DMS153 (cell line): ENCODE measurements at places on chromosomes 1 and 21.

DNA sequence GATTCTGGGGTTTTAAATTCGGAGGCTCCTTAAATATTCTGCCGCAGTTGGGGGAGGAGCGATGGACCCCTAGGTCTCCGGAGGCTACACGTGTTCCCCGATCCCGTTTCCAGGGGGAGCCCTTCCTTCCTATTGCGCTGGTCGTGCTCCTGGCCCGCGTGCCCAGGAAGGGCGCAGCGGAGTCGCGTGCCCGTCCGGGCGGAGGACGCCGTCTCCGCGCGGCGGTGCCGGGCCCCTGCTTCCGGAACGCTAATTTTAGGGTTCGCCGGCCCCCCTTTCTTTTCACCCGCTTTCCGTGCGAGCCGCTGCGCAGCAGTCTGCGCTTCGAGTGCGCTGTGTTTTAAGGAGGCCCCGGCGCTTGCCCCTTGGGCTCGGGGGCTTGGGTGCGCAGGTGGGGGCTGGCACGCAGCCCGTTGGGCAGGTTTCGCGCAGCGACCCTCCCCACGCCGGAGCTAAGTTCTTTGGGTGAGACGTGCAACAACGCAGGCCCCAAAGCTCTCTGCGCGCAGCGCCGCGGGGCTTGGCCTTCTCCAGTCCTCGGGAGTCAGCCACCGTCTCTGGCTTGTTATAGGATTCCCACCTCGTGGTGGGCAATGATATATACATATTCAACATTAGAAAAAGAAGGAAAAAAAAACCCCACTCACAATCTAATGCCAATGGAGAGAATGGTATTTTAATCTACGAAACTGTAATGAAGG lies 43.5 kb upstream of the DNAJC6 start:
- peak; percentile 46 for DNase-seq

DNA sequence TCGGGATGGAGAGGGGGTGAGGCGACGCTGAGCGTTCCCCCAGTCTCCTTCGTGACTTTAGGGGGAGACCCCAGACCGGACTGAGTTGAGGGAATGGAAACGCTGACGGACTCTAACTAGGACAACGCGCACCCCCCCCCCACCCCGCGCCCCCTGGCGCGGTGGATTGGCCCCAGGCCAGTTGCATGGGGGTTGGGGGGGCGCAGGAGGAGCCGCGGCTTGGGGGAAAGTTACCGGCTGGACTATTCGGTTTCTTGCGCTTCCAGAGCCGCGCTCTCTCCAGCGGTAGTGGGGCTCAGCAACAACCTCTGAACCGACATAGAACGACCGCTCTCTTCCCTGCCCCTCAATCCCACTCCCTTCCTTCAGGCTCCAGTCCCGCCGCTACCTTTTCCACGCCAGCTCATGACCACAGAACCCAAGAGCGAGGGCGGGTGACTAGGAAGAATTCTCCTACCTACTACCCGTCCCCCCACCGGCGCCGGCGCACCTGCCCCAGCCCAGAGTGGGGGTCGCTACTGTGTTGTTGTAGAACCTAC lies 694 bp downstream of the ZBTB7B start:
- no peak for DNase-seq

DNA sequence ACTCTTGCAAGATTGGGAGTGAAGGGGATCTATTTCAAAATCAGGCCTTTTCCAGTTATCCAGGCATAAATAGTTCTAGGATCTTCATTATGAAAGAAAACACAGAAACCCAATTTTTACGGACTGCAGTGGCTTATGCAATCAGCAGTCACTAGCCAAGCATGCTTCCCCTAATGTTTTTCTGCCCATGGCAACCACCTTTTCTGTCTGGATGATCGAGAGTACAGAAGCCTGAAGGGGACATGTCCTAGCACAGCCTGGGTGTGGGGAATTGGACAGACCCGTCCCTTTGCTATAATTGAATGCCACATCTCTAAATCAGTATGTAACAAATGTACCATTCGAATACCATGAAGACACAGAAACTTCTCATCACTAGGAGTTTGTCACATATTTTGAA lies 29.8 kb upstream of the NCAM2 start:
- DNase-seq, result no peak

- DNase-seq, result no peak
Observed at GRCh38 chr21:40381111-40381510, 465.8 kb downstream of the DSCAM start.

DNA sequence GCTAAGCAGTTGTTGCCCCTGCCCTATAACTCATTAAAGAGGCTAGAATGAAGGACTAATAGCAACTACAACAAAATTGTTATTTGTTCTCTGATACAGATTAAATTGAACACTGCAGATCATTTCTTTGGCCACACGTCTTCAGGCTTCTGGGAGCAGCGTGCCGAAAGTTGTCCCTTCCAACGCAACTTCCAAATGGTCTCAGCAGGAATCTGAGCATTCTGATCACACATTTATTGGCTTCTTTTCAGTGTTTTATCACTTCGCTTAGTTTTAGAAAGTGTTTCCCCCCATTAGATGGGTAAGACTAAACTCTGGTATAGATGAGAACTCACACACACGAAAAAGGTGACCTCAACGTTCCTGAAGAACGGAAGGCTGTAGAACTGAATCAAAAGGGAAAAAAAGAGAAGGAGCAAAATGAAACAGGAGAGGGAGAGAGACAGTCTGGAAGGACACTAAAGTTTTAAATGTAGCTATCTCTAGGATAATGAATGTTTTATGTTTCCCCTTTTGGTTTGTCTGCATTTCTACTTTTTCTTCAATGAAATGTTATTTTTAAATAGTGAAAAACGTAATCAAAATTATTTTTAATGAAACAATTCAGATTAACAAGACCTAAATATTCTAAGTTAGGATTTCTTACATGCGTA lies 336.5 kb downstream of the RRAGC start:
- DNase-seq, result no peak

GRCh38 chr21:31329456-31330143 lies 14.5 kb downstream of the TIAM1 start:
- DNase-seq, result no peak

DNA sequence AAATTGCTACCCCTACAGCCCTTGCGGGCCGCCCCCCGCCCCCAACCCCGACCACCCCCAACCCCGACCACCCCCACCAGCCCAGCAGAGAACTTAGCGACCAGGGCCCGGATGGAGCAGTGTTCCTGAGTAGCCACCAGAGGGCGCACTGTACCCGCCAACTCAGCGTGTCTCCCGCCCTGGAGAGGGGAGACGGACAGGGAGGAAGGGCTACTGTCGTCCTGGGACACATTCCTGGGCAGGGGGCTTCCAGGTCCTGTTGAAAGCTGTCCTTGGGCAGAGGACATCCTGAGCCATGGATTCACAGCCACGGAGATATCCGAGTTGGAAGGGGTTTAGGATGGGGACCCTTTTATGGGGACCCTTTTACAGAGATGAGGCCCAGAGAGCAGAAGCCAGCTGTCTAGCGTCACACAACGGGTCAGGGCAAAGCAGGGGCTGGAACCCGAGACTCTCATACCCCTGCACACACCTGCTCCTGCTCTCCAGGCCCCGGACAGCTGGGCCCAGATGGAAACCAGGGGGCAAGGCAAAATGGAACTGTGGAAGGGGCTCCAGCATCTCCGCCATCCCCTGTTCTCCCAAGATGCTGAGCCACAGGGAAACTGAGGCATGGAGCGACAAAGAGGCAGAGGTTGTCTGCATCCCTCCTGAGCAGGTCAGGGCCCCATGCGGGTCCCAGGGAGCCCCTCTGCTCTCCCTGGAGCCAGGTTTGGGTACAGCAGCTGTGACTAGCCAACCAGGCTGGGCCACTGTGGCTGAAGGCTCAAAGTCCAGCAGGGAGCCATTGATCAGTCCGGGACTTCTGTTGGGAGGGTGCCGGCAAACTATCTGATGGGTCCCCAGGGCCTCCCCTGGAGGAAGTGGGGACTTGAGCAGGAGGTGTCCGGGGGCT lies 25.0 kb upstream of the LAPTM5 start:
- peak; percentile 66 for DNase-seq

- DNase-seq, result no peak
Observed at GRCh38 chr1:41344708-41345159, 16.5 kb upstream of the FOXO6 start.

DNA sequence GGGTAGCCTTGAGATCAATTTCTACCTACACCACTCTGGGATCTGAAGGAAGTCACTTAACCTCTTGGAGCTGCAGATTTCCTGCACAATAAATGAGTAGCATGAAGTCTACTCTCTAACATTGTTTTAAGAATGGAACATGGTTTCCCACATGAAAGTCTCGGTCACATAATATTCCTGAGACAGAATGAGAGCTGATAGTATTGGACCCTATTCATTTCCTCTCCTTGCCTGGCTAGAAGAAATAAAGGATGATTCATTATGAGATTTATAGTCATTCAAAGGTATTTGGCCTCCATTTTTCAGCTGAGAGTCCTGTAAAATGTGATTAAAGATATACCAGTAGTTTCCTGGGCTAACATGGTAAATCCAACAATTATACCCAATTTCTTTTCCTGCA lies 56.7 kb downstream of the ARHGAP29 start:
- no peak for DNase-seq

- DNase-seq, result no peak
Observed at GRCh38 chr1:240797050-240797449, 185.1 kb upstream of the GREM2 start.

DNA sequence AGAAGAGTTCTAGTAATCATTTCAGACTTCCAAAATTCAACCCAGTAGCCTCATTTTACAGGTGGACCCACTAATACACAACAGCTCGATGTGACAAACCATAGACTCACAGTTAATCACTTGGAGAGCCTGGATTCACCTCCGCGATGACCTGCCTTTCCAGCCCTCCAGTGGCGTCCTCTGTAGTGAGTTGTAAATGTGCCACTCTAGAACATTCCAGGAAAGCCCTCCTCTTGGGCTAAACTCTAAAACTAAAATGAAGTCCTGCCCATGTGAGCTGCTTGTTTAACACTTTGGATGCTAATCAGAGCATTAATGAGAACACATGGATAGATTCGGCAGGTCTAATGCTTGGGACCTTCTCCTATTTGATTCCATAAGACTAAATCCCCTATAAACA lies 140.7 kb downstream of the DHRS3 start:
- no peak for DNase-seq
